ENCODE measurements at places on chromosomes 7 and 10.

DNA sequence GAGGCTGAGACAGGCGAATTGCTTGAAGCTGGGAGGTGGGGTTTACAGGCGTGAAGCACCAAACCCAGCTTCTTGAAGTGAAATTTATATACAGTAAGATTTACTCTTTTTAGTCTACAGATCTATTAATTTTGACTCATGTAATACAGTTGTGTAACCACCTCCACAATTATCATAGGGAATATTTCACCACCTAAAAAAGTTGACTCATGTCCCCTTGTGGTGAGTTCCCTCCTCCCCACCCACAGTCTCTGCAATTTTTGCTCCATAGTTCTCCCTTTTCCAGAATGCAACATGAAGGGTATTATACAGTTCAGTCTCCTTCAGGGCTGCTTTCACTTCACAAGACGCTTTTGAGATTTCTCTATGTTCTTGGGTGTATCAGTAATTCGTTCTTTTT is 156.8 kb downstream of the FAM107B start:
- no peak for DNase-seq

DNA sequence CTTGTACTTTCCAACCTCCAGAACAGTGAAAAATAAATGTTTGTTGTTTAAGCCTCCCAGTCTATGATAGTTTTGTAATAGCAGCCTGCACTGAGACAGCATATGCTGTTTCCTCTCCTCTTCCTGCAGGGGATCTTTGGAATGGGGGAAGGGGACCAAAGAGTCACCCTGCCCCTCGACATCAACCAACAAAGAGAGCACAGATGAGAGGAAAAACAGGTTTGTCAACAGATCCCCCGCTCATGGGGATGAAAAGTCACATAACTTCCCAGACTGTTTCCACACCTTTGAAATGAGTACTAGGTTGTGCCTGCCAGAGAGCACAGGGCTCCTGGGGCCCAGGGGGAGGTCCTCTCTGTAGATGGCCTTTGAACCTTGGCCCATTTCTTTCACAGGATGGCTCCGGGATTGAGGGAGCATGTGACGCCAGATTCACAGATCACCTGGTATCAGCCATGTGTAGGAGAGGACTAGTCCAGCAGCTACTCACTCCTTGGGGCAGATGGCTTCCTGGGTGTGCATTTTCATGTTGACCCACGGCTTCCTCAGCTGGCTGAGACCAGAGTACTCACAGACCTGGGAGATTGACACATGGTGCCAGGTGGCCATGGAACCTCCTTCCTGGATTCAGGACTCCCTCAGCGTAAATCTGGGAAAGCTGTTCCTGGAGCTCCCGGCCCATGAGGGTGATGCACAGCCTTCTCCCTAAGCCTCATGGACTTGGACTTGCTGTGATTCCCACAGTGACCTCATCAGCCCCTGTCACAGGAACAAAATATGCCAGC is 125.6 kb downstream of the CXCL12 start:
- no peak for DNase-seq

DNA sequence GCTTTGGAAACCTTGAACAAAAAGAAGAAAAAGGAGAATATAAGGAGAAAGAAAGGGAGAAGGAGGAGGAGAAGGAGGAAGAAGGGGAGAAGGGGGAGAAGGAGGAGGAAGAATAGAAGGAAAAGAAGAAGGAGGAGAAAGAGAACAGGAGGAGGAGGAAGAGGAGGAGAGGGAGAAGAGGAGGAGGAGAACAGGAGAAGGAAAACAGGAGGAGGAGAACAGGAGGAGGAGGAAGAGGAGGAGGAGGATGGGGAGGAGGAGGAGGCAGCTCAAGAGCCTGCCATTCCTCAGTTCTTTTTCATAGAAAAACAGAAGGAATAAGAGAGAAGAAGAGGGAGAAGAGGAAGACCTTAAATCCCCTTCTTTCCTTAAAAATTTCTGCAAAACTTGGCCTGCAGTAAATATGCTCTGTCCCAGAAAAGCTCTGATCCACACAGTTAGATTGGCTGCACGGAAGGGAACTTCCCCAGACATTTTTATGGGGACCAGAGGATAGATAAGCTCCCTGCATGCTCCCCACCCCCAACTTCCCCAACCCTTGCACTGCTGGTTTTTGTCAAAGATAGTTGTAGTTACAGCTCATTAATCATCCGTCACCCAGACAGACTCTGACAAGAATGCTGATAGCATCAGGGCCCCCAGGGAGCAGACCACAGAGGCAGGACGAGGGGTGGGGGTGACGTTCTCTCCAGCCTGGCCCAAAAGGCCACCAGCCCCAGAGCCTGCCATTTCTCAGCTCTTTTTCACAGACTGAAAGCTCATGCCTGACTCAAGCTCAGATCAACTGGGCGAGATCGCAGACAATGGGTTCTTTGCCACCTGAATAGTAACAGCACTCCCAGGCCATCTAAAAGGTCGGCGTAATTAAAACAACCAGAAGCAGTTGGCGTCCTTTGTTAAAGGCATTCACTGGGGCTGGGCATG is 34.5 kb upstream of the LYZL1 start:
- DNase-seq = no peak

DNA sequence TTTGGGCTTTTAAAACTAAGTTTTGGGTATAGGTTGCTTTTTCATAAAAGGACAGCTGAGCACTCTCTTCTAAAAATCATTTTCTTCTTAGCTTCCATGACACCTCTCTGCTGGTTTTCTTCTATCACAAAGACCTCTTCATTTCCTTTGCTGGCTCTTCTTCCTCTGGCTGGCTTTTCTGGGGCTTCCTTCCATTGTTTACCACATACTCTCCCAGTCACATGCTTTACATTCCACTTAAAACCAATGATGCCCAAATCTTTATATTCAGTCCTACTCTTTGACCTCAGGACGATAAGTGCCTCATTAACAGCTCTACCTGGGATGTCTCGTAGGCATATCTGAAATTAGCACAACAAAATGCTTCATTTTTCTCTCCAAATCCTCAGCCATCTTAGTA is 26.8 kb downstream of the FAM133B start:
- DNase-seq = no peak

GRCh38 chr10:103763374-103764202 is 91.8 kb downstream of the SH3PXD2A start:
- DNase-seq = no peak

- no peak for DNase-seq
Observed at GRCh38 chr7:116738378-116738777, 66.4 kb downstream of the MET start.

- DNase-seq = no peak
Observed at GRCh38 chr7:89731751-89732445, 422.4 kb upstream of the STEAP1 start.

DNA sequence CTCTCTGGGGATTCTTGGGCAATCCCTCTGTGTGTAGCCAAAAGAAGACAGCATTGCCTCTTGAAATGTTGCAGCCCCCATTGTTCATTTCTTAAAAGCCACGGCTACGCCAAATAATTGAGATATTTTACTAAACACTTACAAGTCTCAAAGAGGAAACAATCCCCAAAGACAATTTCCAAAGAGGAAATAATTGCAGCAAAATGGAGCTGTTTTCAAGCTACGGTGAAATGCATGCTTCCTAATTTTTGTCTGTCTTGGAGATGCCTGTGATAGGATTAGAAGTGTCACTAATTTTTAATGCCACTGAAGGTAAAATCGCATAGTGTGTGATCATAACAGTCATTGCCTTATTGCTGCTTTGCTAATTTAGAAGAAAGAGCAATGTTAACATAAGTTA is 72.9 kb upstream of the NAMPT start:
- no peak for DNase-seq

- DNase-seq = no peak
Observed at GRCh38 chr10:95306851-95307250, 16.0 kb upstream of the PDLIM1 start.

GRCh38 chr7:82389876-82390275 is 53.7 kb downstream of the CACNA2D1 start:
- DNase-seq = no peak
